T-helper 1 cell (primary cell): ENCODE measurements at places on chromosomes 11 and 22.

DNA sequence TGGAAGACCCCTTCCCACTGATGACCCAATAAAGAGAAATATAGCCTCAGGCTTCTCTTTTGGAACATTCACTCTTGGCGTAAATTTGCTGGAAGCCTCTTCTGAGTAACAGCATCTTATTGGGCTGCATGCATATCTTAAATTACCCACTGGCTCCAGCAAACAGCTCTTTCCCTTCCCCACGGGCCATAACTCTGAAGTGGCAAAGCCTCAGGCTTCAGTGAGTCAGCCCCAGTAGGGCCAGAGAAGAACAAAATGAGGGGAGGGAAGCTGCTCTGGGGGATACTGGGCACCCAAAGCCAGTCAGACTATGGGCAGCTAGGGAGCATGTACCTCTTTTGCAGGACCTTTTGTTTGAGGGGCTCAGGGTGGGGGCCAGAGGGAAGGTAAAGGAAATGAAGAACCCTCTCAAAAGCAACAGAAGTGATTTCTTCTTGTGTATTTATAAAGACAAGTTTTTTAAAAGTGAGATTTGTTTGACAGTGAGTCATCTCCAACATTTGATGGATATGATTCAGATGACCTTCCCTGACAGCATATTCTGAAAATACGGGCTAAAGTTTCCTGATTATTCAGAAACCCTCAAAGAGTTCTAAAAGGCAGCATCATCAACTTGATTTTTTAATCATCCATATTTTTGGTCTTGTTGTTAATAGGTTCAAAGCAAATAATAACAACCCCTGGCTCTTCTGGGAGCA, 203.4 kb downstream of the KIF18A start:
- DNase-seq: no peak

DNA sequence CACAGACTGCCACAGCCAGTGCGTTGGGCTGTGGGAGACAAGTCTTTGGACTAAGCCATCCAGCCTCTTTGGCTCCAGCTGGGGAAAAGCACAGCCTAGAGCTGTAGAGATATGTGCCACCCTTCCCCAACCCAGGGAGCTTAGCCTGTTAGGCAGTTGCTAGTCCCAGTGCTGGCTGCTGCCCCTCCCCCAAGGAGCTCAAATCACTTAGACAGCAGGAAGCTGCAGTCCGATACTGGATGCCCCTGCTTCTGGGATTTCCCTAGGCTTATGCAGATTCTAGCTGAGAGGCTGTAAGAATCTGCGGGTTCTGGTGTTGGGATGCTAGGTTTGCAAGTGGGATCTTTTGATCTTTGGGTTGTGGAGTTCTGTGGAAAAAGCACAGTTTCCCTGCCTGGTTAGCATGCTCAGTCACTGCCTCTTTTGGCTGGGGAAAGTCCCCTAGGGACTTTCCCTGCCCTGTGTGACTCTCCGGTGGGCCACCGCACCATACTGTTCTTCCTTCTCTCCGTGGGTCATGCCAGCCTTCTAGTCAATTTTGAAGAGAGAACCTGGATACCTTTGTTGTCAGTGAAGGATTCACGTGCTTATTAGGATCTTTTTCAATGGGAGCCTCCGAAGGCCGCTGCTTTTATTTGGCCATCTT, 792.0 kb downstream of the KCNA4 start:
- DNase-seq: no peak

DNA sequence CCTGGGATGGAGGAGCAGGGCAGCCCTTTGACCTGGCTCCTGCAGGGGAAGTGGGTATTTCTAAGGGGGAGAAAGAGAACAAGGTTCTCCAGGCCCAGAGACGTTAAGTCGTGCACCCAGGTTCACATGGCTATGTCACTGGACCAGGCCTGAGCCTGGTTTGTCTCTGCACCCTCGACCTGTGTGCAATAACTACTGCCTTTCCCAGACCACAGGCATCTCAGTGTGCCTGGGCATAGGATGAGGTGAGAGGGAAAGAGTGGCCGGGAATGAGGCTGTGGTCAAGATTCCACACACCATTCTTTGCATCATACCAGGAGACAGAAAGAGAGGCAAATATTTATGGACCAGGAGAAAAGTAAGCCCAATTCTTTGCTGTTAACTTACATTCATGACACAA, 66.8 kb downstream of the PRR5L start:
- DNase-seq: no peak

DNA sequence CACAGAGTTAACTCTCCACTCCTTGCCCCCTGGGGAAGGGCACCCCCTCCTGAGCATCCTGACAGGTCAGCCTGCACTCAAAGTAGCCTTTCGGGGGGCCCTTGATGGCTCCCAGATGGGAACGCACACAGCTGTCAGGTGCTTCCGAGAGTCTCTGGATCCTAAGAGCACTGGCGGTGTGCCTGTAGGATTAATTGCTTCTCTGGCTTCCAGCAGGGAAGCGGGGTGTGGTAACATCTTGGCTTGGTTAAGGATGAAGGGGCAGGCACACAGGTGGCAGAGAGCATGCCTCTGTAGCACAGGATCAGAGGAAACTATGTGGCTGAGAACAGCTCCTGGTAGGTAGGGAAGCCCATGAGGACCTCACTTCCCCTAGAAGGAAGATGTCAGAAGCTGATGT, 199.8 kb downstream of the MIAT start:
- no peak for DNase-seq

GRCh38 chr11:73213196-73214143, 4.6 kb upstream of the P2RY2 start:
- DNase-seq: no peak

- no peak for DNase-seq
Observed at GRCh38 chr11:2213890-2214526, 42.4 kb upstream of the TH start.

- DNase-seq: no peak
Observed at GRCh38 chr11:29018631-29019030, 910.4 kb downstream of the METTL15 start.

DNA sequence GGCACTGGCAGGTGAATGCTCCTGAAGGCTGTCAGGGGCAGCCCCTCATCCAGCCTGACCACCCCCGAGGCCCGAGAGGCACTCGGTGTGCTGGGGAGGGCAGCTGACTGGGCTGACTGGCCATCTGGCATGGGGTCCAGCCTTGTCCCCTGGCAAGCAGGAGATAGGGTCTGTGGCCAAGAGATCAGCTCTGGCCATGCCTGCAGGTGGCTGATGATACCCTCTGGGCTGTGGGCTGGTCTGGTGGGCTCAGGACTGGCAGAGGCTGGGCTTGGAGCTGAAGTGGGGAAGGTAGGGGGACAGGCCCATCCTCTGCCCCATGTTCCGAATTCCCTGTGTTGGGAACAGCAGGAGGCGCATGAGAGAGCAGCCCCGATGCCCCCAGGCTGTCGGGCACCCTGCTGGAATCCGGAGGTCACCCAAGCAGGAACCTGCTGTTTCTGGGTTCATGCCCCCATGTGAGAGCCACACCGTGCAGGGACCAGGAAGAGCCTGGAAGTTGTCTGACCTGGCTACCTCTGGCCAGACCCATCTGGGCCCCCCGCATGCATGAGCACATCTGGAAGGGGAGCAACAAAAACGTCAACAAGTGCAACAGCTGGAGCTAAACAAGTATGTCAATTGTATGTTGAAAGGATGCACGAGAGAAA, 527.0 kb downstream of the TBC1D22A start:
- no peak for DNase-seq

GRCh38 chr22:49035818-49036457, 791.7 kb downstream of the BRD1 start:
- no peak for DNase-seq

- DNase-seq: no peak
Observed at GRCh38 chr22:42344361-42344905, 74.0 kb upstream of the TCF20 start.

DNA sequence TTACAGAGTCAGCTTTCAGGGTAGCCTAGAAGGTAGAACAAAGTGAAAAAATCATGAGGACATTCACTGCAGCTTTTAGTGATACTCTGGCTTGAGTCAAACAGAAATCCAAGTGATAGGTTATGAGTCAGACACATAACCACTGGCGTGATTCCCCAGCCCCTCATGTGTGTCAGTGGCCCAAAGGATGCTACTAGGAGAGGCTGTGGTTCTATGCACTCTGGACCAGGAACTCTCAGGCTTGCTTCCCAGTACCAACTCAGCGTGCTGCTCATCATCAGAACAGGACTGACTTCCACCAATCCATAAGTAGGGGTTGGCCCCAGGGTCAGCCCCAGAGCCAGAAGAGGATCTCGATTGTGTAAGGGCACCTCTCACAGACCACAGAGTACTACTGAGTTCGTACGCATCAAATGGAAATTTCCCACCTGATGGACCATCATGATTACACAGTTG, 116.8 kb downstream of the MED15 start:
- DNase-seq: peak; percentile 70

- peak; percentile 89 for DNase-seq
Observed at GRCh38 chr22:23857606-23858483, at the start of gene SLC2A11. Gene SLC2A11, plus strand, starts transcription at chr22:23857875. Its CDS starts 125 bp downstream, at chr22:23858000.

DNA sequence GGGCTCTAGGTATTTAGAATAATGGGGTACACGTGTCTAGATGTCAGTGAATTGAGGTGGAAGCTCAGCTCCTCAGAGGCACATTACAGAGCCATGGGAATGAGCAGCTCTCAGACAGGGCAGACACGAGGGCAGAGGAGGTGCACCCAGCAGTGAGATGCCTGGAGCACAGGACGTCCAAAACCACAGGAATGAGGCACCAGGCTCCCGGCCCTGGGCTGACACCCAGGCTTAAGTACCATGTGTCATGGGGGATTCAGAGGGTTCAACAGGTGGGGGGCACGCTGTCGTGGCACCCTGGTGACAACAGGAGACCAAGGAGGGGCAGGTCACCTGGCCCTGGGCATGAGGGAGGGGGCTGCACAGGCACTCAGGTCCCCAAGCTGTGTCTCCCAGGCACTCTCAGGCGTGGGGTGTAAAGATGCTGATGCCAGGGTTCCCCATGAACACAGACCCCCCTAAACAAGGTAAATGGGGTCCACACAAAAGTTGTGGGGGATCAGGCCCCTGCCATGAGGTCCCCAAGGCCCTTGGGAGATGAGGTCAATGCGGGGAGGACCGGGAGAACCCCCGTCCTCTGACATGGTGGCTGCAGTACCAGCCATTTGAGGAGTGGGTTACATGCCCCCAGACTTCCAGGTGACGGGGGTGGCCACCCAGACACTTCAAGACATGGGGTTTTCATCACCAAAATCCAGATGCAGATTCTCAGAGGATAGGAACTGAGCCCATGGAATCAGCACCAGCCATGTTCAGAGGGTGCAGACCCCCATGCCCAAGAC, 5.6 kb upstream of the SYT8 start:
- no peak for DNase-seq

DNA sequence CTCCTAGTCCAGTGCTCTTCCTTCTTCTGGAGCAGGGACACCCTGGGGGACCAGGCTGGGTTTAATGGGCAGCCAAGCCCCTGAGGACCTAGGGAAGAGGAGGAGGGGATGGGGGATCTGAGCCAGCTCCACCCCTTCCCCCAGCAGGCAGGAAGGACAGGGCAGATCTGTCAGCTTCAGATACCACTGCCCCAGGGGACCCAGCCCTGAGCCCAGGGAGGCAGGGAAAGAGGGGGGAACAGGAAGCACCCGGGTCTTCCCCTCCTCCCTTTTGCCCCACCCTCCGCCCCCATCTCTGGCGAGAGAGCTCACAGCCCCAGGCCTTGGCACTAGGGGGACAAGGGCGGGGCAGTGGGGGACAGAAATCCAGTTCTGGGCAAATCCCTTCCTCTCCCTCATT, 11.7 kb upstream of the SOX10 start:
- no peak for DNase-seq

DNA sequence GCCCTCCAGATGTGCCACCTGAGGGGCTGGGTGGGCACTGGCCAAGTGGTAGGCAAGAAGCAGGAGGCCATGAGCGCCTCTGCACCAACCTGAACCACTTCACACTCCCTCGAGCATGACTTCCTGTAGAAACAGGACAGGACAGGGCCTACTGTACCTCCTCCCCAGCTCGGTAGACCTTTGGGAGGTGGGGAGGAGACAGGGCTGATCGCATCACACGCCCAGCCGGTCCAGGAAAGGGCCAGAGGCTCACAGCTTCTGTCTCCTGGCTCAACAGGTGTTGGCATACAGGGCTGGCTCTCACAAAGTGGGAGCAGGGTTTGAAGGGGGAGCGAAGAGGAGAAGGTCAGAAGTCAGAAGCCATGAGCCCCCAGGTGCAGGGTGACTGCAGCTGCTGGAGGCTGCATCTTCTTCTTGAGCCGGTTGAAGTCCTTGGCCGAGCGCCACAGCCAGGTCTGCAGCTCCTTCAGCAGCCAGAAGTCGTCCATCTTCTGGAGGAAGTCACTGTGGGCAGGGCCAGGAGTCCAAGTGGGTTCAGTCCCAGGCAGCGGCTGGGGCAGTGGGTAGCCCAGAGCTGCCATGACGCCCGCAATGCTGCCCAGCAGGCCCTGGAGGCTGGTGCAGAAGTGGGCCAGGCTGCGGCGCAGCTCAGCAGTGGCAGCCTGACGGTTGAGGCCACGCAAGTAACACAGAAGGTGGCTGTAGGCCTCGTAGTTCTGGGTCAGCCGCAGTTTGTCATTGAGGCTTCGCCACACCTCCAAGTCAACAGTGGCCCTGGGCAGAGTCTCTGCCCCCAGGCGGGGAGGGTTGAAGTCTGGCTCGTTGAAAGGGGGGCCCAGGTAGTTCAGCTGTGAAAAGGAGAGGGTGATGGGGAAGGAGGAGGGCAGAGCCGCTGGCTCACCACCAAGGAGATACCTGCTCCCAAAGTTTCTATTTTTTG, 8.3 kb downstream of the CLCF1 start:
- no peak for DNase-seq

DNA sequence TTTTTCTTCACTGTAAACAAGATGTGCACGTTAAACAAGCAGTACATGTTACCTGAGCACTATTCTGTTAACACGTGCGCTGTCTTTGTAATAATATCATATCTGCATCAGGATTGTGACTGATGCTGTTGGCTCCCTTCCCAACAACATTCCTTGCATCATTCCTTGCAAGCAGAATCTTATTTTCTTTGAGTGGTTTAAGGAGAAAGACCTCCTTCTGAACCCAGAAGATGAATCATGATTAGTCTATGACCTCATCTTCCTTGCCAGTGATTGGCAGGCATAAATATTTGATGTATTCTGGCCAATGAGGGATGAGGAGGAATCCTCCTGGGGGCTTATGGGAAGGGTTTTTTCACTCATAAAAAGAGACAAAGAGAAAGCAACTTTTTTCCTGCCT, 46.2 kb downstream of the C11orf71 start:
- no peak for DNase-seq

DNA sequence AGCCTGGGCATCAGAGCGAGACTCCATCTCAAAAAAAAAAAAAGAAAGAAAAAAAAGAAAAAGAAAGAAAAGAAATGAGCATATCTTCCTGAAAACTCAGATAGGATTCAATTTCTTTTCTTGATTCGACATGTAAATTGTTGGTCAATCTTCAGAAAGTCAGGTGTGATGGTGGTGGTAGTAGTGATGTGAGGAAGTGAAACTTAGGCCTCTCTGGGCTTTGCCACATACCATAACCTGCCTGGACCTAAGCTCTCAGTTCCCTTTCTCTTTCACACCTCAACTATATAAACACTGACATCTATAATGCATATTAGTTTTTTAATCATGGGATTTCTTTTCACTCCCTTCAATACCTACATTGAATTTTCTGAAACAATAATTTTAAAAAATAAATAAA, 98.0 kb upstream of the TBCEL start:
- no peak for DNase-seq
